Endodermal cell (in vitro differentiated cells): ENCODE measurements at places on chromosomes 11 and 22.

- peak; percentile 77 for DNase-seq
Observed at GRCh38 chr11:66478729-66479393, 1.4 kb upstream of the DPP3 start.

DNA sequence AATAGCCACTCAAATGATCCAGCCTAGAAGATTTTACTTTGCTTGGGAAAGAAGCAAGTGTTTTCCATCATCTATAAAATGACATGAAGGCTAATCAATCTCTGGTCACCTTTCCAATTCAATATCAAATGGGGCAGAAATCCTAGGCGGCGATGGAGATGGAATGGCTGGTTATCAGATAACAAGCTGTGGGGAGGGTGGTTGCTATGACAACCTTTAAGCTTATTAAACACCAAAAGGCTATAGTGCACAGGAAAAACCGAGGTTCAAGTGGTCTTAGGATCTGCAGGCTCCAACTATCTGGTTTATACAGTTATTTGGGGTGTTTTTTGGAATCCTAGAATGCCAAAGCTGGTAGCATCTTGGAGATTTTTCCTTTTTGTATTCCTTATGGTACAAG lies 13.9 kb upstream of the BSX start:
- DNase-seq = no peak

DNA sequence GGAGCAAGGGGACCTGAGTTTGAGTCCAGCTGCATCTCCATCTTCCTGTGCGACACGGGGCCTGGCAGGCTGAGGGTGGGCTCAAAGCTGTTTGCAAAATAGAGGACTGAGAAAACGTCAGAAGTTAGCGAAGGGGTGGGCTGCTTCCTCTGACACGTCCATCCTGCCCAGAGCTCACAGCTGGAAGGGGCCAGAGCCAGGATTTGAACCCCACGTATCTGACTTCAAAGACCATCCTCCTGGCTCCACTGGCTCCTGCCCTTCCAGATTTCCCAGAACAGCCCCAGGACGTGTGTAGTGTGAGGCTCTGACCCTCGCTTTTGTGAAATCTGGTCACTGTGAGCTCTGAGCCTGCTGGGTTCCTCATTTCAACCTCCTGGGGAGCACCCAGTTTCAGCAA lies 56.3 kb downstream of the CD82 start:
- DNase-seq = no peak

GRCh38 chr11:31582697-31583096 lies 73.1 kb downstream of the ELP4 start:
- no peak for DNase-seq

DNA sequence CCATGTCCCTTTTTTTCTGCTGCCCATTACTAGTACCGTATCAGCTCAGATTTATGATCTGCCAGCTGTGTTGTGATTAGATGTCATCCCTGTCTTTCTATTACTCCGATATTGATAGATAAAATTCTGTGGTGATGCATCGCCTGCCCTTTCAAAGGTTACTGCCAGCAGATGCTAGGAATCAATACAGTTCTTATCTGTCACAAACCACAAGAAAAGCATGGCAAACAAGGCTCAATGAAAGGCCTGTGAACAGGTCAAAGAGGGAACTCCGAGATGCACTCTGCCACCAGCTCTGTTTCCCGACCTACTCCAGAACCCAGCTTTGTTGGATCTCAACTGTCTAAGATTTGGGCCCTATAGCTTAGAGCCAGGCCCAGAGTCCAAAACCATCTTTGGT lies 246.0 kb downstream of the CADM1 start:
- DNase-seq = no peak

DNA sequence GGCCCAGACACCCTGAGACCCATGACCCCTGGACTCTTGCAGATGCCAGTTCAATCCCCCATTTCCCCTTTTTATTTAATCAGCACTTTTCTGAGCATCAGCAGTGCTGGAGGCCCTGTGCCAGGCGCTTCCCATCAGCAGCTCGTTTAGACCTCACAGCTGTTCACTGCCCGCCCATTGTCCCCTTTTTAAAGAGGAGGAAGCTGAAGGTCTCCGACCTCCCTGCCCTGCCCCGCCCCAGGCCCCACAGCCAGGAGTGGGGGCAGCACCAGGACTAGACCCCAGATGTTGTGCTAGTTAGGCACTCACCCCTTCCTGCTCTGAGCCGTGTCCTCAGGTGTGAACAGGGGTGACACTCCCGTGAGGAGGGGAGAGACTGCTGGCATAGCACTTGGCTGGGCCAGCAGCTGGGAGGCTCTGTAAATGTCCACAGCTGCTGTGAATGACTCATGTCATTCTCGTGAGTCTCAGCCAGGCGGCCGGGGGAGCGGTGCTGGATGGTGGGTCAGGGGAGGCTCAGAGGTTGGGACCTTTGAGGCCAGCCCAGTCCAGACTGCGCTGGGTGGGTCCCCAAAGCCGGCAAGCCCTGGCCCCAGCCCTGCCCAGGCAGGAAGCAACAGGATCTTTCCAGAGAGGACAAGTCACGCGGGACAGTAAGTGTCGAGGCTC lies 19.9 kb downstream of the EMID1 start:
- DNase-seq = peak; percentile 74

- DNase-seq = no peak
Observed at GRCh38 chr22:50102946-50103345, 13.1 kb downstream of the MOV10L1 start.

DNA sequence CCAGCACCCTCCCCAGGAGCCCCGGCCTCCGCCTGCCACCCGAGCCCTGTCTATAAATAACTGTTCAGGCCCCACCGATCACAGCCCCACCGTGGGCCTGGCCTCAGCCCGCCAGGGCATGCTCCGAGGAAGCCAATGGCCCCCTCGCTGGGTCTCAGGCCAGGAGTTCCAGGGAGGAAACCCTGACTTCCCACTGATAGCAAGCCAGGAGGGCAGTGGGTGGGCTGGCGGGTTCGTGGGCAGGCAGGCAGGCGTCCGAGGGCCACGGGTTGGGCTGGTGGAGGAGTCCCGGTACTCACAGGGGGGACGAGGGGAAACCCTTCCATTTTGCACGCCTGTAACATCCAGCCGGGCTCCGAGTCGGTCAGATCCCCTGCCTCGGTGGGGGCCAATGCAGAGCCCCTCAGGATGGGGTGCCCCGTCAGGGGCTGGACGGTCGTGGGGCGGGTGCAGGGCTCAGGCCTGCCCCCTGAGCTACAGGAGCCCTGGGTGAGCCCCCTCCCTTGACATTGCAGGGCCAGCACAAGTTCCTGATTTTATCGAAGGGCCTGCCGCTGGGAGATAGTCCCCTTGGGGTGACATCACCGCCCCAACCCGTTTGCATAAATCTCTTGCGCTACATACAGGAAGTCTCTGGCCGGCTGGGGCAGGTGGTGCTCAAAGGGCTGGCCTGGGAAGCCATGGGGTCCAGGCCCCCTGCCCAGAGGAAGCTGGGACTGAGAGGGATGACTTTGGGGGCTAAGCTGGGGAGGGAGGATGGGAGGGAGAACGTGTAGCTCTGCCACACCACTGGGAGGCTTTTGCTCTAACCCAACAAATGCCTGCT lies at the start of gene SPI1:
Gene SPI1 (minus strand): TSS at position 538 of the 826 bp plus-strand sequence. CDS start 194 bp downstream, at position 344.
- DNase-seq = no peak

GRCh38 chr11:119590651-119591351 lies 138.2 kb downstream of the NECTIN1 start:
- peak; percentile 79 for DNase-seq

DNA sequence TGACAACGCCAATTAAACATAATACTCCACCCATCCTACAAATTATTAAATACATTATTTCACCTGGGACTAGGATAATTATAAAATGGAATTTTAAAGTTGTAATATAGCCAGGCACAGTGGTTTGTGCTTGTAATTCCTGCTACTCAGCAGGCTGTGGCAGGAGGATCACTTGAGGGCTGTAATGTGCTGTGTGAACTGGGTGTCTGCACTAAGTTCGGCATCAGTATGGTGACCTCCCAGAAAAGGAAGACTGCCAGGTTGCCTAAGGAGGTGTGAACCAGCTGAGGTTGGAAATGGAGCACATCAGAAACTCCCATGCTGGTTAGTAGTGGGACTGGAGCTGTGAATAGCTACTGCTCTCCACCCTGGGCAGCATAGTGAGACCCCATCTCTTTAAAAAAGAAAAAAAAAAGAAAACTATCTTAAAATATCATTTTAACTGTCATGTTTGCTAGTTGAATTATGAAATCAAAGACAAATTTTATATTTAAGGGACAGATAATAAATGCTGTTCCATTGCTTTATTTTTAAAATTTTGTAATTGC lies 28.0 kb downstream of the PPP6R2 start:
- DNase-seq = no peak
